Activated naive CD4-positive, alpha-beta T cell treated with anti-CD3 and anti-CD28 coated beads, Interleukin-2, amount 10 ng/mL, durations not matched to agents 7 days and 5 days (primary cell): ENCODE measurements at places on chromosomes 2 and 18.
A peak's percentile ranks its signal among the peaks of the same experiment; 100 is the strongest.

GRCh38 chr2:198117406-198118041, 313.1 kb downstream of the PLCL1 start:
- DNase-seq: no peak

DNA sequence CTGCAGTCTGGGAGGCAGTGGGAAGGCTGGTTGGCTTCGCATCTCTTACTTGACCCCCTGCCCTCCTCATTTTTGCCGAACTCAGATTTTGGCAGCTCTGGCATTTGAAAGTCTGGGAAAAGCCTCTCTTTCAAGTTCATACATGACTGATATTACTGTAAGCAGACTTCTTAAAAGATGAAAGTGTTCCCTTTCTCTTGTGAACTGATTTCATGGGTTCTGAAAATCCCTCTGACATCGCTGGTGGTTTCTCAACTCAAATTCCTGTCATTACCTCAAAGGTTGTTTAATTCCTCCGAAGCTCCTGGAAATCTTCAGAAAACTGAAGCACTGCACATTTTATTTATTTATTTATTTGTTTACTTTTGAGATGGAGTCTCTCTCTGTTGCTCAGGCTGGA, 16.9 kb upstream of the SLC38A11 start:
- no peak for DNase-seq

GRCh38 chr2:207558079-207558491, 28.3 kb downstream of the CREB1 start:
- DNase-seq: no peak

DNA sequence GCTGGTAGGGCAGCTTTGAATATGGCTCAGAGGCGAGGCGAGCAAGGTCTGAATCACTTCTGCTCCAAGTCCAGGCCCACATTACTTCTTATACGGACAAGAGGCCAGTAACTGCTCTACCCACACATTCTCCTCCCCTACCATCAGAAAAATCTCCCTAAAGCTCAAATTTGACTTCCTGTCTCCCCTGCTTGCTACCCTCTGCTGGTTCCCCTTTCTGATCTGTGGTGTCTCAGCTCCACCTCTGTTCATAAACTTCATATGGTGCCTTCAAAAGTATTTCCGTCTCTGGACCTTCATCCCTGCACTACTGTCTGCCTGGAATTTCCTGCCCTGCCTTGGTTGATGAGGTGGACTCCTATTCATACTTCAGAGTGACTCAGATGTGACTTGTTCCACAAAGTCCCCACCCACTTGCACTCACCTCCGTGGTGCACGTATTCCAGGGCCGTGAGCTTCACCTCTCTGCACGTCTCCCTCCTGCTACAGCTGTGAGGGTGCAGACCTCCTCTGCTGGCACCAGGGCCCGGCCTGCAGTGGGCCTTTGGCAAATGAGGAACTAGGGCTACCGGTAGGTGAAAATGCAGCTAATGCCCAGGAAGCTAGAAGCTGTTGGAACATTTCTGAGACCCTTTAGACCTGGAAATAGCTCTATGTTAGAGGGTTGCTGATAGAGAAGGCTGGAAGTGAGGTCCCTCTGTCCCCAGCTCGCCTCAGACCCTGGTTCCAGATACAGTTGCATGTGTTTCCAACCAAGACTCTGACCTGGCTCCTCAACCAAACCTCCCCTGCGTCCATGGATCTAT, 24.6 kb upstream of the KCMF1 start:
- DNase-seq: peak; percentile 75

DNA sequence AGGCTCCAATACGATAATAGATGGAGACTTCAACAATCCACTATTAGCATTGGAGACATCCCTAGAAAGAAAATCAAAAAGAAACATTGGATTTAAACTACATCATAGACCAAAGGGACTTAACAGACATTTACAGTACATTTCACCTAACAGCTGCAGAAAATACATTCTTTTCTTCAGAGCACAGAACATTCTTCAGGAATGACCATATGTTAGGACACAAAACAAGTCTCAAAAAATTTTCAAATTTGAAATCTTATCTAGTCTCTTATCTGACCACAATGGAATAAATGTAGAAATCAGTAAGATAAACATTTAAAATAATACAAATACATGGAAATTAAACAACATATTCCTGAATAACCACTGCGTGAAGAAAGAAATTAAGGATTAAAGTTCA, 68.7 kb downstream of the STRADB start:
- no peak for DNase-seq

DNA sequence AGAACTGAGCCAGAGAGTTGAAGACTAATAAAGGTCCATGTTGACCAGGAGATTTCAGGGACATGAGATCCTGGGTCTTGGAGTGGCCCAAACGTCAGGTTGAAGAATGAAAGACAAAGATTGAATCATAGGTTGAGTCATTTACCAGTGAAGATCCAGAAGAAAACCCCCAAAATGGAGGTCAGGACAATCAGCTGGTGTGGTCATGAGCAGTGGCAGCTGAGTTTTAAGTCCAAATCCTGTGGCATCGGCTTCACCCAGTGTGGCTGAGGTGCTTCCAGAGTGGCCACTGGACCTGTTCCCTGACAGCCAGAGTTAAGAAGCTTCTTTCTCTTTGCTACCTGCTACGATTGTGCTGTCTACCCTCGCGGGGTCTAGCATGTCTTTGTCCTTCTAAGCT, 234.0 kb downstream of the BCL2 start:
- no peak for DNase-seq

DNA sequence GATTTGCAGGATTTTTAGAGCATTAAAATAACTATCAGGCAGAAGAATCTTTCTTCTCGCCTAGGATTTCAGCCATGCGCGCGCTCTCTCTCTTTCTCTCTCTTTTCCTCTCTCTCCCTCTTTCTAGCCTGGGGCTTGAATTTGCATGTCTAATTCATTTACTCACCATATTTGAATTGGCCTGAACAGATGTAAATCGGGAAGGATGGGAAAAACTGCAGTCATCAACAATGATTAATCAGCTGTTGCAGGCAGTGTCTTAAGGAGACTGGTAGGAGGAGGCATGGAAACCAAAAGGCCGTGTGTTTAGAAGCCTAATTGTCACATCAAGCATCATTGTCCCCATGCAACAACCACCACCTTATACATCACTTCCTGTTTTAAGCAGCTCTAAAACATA, 137.0 kb downstream of the MEIS1 start:
- DNase-seq: no peak
